Colonic mucosa (tissue), 4 donors: ENCODE measurements at places on chromosomes 5 and 9.

DNA sequence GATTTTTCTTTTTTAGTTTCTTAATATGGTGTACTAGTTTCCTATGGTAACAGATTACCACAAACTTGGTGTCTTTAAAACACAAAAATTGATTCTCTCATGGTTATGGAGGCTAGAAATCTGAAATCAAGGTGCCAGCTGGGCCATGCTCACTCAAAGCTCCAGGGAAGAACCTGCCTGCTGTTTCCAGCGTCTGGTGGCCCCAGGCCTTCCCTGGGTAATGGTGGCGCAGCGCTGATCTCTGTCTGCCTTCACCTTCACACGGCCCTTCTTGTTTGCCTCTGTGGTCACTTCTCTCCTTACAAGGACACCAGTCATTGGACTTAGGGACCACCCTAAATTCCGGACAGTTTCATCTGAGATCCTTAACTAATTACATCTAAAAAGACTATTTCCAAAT lies 70.5 kb upstream of the GFPT2 start:
- no peaks in the 10 kb centered on the region for H3K27me3 ChIP-seq
- no peaks in the 10 kb centered on the region for H3K36me3 ChIP-seq
- no peaks in the 10 kb centered on the region for H3K4me1 ChIP-seq
- H3K27ac ChIP-seq = no peak overlapping the region

GRCh38 chr5:157596487-157596886 lies 20.9 kb upstream of the ADAM19 start:
- no peak for DNase-seq
- H3K27ac ChIP-seq = no peak overlapping the region
- H3K4me1 ChIP-seq = no peaks in the 10 kb centered on the region

GRCh38 chr9:76617497-76618175 lies 146.6 kb upstream of the PCA3 start:
- no peaks in the 10 kb centered on the region for H3K36me3 ChIP-seq
- peak overlapping the region; percentile 39 for H3K27ac ChIP-seq
- H3K4me3 ChIP-seq = no peak overlapping the region

DNA sequence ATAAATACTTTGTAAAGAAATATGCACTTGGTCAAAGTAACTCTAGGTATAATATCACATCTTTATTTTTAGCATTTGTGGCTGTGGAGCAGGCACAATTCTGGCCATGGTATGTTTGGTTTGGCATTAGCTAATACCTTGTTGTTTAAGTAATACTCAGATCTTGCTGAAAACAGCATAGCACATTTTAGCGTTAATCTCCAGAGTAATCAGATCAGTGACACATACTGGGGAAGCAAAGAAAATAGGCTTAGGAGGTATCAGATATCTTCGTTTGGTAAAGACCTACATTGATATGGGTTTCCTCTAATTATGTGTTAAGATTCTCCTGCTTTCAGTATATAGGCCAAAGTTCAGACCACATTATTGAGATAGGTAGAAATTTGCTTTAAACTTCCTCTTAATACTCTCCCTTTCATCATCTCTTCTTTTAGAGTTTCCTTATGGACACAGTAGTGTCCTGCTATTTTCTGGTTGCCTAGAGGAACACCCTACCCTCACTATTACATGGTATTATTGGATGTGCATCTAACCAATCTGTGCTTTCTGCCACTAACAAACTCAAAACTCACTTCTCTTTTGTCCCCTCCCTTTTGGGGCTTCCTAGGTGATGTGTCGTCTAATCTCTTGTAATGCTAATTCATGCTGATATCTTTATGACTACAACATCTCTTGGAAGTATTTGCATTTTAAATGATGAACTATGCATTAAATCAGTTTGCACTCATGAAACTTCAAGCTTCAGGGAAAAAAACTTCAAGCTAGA lies 437.3 kb upstream of the ADAMTSL1 start:
- no peaks in the 10 kb centered on the region for H3K27me3 ChIP-seq
- H3K4me1 ChIP-seq = no peaks in the 10 kb centered on the region
- no peak for DNase-seq
- no peak overlapping the region for H3K27ac ChIP-seq
- H3K4me3 ChIP-seq = no peak overlapping the region
- H3K36me3 ChIP-seq = no peaks in the 10 kb centered on the region

GRCh38 chr9:113187929-113188595 lies 33.0 kb downstream of the FKBP15 start:
- peaks cover 15% of the 10 kb centered on the region for H3K36me3 ChIP-seq
- H3K27ac ChIP-seq = peak overlapping the region; percentile 8
- H3K4me3 ChIP-seq = no peak overlapping the region

DNA sequence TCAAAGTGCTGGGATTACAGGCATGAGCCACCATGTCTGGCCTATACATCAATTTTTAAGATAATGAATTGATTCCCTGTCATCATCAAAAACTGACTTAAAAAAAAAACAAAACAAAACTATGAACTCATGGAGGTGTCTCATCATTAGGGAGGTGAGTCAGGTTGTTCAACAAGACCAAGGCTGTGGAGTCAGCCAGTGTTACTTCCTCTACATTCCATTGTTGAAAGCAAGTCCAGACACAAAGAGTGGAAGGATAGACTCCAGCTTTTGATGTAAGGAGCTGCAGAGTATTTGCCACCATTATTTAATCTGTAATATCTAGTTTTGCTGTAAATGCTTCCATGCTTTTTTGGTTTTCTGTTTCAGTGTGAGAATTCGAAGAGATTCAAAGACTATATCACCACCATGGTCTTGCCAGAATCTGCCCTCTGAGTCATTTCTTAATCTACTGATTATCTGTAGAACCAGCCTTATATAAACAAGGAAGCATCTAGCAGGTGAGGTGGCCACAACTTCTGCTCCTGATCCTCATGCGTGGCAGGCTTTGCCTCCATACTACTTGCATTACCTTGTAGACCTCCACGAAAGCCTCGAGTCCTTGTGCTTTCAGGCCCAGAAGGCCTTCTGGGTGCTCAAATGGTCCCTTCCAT lies 156.1 kb downstream of the FGF1 start:
- H3K4me1 ChIP-seq = no peaks in the 10 kb centered on the region
- no peak for DNase-seq
- no peak overlapping the region for H3K27ac ChIP-seq
- no peaks in the 10 kb centered on the region for H3K36me3 ChIP-seq
- no peak overlapping the region for H3K4me3 ChIP-seq

- H3K4me3 ChIP-seq = no peak overlapping the region
- no peaks in the 10 kb centered on the region for H3K36me3 ChIP-seq
- no peaks in the 10 kb centered on the region for H3K27me3 ChIP-seq
- no peak overlapping the region for H3K27ac ChIP-seq
Measured at GRCh38 chr5:171242521-171242920, 66.5 kb upstream of the TLX3 start.

GRCh38 chr9:82555431-82556051 lies 507.4 kb downstream of the RASEF start:
- H3K4me3 ChIP-seq = no peak overlapping the region
- H3K36me3 ChIP-seq = no peaks in the 10 kb centered on the region
- H3K4me1 ChIP-seq = no peaks in the 10 kb centered on the region
- H3K27ac ChIP-seq = no peak overlapping the region

DNA sequence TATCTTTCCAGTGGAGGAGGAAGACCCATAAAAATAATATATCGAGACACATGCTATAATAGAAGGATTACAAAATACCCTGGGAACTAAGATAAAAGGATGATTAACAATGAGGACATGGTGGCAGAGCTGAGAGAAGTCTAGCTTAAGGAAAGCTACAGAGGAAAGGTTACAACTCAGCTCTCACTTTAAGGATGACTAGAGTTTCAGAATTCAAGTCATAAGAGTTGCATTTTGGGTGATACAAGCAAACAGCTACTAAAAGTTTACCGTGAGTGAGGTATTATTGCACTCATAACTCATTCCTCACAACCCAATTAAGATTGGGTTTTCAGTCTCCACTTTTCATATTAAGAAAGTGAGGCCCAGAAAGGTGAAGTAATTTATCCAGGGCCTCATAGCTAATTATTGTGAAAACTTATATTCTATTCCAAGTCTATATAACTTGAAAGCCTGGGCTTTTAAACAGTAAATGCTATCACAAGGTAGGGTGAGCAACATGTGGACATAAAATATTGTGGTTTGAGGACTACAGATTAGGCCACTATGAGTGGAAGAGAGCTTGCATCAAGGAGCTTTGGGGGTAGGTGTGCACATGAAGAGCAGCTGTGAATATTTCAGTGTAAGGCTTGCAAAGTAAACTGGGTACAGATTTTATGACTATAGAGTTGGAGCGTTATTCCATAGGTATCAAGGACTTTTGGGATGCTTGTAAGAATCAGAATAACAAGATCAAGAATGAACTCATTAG lies 28.0 kb downstream of the JAKMIP2 start:
- no peaks in the 10 kb centered on the region for H3K27me3 ChIP-seq
- H3K4me1 ChIP-seq = no peaks in the 10 kb centered on the region
- no peak overlapping the region for H3K4me3 ChIP-seq
- no peaks in the 10 kb centered on the region for H3K36me3 ChIP-seq
- no peak for DNase-seq
- H3K27ac ChIP-seq = no peak overlapping the region

DNA sequence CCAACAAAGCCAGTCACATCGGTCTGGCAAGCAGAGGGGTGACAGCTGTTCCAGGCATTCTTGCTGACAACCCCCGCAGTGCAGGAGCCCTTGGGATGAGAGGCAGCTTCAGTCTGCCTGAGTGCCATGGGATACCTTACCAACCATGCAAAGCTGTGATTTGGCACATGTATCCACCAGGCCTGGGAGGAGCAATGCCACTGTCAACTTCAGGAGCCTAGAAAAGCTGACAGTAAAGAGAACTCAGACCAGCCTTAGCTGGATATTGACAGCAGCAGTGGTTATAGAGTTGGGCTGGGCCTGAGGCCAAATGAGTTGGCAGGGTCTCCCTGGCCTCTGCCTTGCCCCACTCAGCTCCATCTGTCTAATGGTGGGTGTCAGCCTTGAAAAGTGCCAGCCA lies 10.1 kb upstream of the PLPPR1 start:
- no peak overlapping the region for H3K4me3 ChIP-seq
- H3K27ac ChIP-seq = no peak overlapping the region
- DNase-seq = no peak
- no peaks in the 10 kb centered on the region for H3K36me3 ChIP-seq

- no peak overlapping the region for H3K27ac ChIP-seq
- H3K4me1 ChIP-seq = no peaks in the 10 kb centered on the region
- no peaks in the 10 kb centered on the region for H3K36me3 ChIP-seq
- no peaks in the 10 kb centered on the region for H3K27me3 ChIP-seq
Measured at GRCh38 chr9:87655731-87656130, 70.2 kb upstream of the CTSL start.
